ENCODE measurements at places on chromosomes 5 and 9.
A peak's percentile ranks its signal among the peaks of the same experiment; 100 is the strongest.

GRCh38 chr5:10981932-10982331 is 220.9 kb upstream of the DAP start:
- no peak for DNase-seq

GRCh38 chr9:137035937-137036336 is 4.0 kb upstream of the FUT7 start:
- no peak for DNase-seq

- DNase-seq: no peak
These were observed 31.1 kb upstream of the GAS1 start for GRCh38 chr9:86978413-86978812.

DNA sequence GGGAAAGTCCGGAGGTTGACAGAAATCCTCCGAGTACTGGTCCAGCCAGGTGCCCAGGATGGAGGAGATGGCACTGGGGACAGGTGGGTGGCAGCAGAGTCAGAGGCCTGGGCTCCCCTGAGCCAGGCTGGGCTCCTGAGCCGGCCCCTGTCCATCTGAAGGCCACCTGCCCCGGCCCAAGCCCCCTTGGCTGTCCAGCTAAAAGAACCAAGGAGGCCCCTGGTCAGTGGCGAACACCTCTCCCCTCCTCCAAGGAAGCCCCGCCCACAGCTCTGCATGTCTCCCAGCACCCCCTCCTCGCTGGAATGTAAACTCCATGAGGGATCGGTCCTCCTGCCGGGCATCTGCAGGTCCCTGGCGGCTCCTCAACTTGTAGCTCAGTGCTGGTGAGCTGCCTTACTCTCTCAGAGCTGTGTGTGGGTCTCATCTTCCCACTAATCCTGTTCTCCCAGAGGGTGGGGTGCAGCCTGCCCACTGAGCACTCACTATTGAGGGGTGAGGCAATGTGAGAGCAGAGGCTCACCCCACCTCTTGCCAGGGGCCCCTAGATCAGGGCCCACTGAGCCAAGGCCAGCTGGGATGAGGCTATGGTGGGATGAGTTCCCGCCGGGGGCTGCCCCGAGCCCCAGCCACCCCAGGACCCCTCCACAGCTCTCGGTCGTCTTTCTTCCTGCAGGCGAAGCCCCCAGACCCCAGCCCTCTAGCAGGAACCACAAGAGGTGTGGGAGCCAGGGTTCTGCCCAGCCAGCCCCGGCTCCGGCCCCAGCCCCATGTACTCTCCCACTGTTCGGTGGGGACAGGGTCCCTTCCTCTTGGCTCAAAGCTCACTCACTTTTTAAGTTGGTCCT is 12.0 kb downstream of the RALGDS start:
- no peak for DNase-seq

DNA sequence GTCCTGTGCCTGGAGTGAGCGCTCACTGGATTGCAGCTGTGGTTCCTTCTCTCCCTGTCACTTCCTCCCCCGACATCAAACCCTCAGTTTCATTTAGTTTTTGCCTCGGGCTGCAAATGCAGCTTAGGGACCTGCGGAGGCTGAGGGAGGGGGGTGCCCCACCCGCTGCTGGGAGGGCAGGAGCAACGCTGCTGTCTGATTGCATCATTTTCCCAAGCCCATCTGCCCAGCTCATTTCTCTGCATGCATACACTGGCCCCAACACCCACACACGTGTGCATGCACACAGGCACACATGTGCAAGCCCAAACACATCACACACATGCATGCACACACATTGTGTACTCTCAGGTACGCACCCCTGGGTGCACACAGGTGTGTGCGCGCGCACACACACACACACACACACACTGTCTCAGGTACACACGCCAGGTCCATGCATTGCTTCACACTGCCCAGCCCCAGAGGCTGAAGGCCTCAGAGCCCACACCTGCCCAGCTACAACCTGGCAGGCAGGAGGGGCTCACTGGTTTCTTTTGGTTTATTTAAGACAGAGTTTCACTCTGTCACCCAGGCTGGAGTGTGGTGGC is 3.4 kb downstream of the ASS1 start:
- DNase-seq: no peak

DNA sequence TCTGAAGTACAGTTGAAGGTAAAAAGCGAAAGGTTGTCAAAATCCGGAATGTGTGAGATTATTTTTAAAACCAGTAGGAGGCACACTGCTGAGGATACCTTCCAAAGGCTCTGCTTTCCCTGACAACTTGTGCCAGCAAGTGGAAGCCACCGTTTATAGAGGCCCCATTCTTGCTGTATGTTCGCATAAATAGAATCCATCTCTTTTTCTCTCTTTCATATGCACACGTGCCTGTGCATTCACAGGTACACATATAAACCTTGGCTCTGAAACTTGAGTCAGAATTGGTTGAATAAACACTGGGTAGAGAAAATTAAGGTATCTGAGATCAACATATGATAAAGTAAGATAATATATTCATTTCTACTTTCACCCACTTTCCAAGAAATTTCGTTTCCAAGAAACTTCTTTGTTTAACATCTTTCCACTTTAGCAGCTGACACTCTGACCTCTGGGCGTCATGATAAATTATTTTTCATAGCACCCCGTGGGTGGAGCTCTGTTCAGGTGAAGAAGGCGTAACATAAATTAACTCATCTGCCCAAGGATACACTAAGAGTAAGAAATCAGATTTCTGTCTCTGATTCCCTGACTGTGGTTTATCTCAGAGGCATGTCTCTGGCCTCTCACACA is 63.7 kb upstream of the RICTOR start:
- DNase-seq: no peak

GRCh38 chr5:172252501-172252900 is 31.1 kb downstream of the UBTD2 start:
- no peak for DNase-seq

DNA sequence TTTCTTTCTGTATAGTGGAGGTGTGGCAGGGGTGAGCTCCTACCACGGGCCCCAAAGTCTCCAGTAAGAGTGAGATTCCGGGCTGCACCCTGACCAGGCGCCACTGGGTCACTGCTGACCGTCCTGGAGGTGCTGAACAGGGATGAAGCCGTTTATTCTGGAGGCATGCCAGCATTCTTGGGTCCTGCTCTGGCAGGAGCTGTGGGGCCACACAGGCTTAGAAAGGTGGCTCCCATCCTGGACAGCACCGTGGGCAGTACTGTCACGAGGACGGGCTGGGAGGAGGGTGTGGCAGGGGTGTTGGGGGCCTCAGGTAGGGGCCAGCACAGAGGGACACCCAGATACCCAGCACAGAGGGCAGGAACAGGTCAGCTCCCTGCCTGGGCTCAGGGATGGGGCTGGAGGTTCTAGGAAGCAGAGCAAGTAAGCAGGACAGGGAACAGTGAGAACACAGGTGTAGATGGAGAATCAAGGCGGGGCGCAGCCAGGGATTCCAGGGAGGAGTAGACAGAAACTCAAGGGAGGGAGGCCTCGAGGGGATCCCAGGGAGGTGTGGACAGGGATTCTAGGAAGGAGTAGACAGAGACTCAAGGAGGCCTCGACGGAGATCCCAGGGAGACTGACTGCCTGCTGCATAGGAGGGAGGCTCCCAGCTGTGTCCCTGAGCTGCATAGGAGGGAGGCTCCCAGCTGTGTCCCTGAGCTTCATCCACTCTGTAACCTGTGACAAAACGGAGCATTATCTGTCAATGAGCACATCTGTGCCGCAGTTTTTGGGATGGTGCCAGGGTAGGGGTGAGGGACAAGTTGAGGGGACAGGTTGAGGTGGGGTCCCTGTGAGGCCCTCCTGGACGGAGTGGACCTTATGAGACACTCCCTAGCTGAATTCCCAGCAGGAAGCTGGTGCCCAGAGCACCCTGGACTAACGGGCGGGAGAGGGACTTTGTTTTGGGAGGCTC is 1.1 kb upstream of the PLEKHG4B start:
- no peak for DNase-seq

DNA sequence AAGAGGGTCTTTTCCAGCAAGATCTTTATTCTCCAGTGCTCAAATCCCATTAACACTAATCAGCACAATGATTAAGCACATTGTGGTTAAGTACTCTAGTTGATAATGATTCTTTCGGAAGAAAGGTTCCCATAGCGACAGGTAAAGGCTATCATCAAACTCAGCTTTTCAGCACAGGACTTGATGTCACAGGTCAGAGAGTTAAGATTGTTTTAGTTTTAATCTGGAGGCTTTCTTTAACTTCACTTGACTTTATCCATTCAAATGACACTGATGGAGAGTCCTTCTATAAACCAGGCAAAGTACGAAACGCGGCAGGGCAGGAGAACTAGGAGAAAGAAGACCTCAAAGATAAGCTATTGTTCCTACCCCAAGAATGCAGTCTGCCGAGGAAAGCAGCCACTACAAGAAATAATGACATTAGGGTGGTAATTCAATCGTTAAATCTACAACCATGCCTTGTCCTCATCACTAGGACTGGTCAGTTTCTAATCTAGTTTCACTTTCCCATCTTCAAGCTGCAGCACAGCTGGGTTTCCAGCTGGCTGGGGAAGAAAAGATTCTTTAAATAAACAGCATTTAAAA is 4.6 kb downstream of the NRG2 start:
- peak; percentile 18 for DNase-seq

GRCh38 chr9:121725008-121725775 is 73.8 kb downstream of the DAB2IP start:
- peak; percentile 99 for DNase-seq

DNA sequence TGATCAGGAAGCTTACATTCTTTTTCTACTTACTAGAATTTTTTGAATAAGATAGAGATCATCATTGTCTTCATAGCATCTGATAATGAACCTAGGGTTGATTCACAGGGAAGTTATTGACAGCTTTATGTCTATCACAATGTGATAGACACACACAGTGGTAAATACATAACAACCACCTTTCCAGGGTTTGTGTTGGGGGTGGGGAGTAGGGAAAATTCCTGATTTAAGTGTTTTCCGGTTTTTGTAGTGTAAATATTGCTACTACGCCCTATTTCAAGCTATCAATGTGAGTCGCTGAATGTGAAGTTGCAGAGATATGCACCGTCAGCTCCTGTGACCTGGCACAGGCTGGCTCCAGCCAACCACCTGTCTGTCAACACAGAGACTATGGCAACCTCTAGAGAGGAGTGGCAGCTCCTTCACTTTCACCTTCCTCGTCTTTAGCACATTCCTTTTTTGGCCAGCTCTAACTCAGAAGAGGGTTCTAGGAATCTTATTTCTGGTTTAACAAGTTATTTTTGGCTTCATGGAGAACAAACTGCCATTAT is 224.9 kb downstream of the MAT2B start:
- DNase-seq: no peak

- no peak for DNase-seq
These were observed 1.9 kb downstream of the STOM start for GRCh38 chr9:121368138-121368522.

DNA sequence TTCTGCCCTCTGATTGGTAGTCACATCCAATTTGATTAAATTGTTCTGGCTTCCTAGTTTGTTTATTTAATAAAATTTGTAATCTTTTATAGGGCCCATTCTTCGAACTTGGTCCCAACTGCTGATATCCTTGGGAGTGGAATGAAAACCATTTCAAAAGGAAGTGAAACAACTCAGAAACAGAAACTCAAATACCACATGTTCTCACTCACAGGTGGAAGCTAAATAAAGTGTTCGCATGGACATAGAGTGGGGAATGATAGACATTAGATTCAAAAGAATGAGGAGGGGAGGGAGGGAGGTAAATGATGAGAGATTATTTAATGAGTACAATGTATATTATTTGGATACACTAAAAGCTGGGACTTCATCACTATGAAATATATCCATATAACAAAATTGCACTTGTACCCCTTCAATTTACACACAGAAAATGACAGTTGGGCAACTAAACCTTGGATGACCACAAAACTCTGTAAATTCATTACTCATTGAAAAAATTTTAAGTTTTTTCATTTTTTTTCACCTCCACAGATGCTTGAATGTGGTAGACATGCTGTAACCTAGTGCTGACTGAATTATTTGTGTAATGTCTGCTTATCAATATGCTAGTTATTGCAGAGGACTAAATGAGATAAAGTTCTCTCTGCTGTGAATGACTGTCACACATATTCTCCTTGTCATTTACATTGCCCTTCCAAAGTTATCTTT is 16.0 kb downstream of the ATP10B start:
- DNase-seq: no peak
